ENCODE measurements at places on chromosomes 16 and 17.

GRCh38 chr16:10941127-10941933 lies 938 bp downstream of the DEXI start:
- no peak for DNase-seq

DNA sequence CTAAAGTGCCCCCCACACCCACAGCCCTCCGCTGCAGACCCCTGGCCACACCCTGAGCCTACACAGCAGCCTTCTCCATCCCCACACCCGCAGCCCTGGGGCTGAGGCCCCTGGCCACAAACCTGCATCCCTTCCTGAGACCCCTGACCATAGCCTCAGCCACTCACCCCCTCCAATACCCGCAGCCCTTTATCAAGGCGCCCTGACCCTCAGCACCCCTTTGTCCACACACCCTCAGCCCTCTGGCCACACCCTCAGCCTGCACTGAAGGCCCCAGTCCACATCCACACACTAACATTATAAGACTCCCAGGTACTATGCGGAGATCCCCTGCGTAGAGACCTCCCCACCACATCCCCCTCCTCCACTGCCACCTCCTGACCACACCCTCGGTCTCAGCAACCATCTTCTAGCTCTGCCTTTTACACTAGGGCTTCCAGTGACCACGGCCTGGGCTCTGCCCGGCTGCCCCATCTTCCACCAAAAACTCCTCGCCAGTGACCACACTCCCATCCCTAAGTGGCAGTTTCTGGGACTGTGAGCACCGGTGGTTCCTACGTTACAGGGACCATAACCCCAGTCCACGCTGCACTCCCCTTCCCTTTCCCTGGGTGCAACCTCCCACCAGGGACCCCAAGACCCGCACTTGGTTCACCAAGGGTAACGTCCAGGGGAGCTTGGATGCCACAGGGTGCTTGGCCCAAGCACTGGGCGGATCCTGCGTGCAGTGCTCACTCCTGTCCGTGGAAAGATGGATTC lies 818 bp downstream of the TPPP3 start:
- DNase-seq: no peak

GRCh38 chr16:57866529-57866918 lies 64.2 kb upstream of the KIFC3 start:
- no peak for DNase-seq

GRCh38 chr16:58551496-58551895 lies 36.2 kb downstream of the SETD6 start:
- no peak for DNase-seq

- peak; percentile 21 for DNase-seq
Measured at GRCh38 chr17:76700617-76701470, 9.9 kb downstream of the MXRA7 start.

DNA sequence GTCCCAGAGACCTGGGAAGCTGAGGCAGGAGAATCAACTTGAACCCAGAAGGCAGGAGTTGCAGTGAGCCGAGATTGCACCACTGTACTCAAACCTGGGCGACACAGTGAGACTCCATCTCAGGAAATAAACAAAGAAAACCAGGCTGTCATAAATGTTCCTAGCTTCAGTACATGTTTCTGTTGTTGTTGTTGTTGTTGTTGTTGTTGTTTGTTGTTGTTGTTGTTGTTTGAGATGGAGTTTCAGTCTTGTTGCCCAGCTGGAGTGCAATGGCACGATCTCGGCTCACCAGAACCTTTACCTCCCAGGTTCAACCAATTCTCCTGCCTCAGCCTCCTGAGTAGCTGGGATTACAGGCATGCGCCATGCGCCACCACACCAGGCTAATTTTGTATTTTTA lies 452.5 kb downstream of the HS3ST3B1 start:
- DNase-seq: no peak

DNA sequence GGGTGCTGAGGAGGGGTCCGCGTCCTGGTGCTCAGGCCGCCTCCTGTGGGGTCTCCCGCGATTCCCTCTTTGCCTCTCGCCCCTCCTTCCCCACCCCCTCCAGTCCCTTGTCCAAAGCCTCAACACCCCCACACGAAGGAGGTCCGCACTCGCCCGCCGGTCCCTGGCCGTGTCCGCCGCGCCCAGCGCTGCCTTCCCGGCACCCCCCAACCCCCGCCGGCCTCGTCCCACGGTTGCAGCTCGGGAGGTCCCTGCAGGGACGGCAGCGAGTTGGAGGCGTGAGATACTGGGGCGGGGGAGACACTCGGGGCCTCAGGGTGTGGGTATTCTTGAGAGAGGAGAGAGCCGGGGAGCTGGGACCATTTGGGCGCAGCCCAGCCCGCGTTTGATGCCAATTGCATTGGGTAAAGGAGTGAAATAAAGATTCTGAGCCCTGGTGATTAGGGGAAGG lies 468 bp downstream of the FLYWCH2 start:
- DNase-seq: no peak

DNA sequence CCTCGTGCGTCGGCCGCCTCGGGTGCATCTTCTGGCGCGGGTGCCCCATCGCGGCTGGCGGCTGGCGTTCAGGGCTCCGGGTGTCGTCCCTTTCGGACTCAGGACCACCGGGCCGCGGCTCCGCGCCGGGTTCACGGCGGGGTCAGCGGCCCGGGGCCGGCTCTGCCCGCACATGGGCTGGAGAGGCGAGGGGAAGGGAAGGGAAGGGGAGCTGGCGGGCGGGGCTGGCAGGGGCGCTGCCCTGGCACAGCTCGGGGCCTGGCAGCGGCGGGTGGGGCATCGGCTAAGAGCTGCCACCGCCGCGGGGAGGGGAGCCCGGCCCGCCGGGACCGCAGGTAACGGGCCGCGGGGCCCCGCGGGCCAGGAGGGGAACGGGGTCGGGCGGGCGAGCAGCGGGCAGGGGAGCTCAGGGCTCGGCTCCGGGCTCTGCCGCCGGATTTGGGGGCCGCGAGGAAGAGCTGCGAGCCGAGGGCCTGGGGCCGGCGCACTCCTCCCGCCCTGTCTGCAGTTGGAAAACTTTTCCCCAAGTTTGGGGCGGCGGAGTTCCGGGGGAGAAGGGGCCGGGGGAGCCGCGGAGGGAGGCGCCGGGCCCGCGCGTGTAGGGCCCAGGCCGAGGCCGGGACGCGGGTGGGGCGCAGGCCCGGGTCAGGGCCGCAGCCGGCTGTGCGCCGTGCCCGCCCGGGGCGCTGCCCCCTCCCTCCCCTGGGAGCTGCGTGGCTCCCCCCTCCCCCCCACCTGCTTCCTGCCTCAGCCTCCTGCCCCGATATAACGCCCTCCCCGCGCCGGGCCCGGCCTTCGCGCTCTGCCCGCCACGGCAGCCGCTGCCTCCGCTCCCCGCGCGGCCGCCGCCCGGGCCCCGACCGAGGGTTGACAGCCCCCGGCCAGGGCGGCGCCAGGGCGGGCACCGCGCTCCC lies 646 bp downstream of the HIC1 start:
- no peak for DNase-seq

GRCh38 chr16:71670537-71670936 lies 44.6 kb downstream of the MARVELD3 start:
- no peak for DNase-seq

GRCh38 chr16:9099131-9099625 lies 7.7 kb downstream of the HAPSTR1 start:
- DNase-seq: no peak

DNA sequence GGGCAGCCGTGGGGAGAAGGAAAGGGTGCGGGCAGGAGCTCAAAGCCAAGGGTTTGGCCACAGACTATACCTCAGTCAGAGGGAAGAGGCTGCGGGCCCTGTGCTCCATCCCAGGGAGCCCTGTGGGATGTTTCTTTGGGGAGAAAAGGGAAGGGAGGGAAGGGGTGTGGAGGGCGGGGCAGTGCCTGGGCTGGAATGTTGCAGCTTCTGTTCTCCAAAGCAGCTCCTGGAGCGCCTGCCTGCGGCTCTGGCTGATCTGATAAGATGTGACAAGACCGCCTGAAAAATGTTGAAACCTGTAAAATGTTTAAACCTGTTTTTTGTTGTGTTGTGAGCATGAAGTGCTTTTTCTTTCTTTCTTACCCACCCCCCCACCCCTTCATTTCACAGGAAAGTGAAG lies 32.8 kb downstream of the WNT3 start:
- DNase-seq: no peak

- DNase-seq: no peak
Measured at GRCh38 chr16:58493756-58494431, 6.0 kb upstream of the NDRG4 start.
